ENCODE measurements at places on chromosomes 7 and 10.
A peak's percentile ranks its signal among the peaks of the same experiment; 100 is the strongest.

GRCh38 chr10:94069884-94070283 is 76.2 kb downstream of the PLCE1 start:
- DNase-seq: no peak

DNA sequence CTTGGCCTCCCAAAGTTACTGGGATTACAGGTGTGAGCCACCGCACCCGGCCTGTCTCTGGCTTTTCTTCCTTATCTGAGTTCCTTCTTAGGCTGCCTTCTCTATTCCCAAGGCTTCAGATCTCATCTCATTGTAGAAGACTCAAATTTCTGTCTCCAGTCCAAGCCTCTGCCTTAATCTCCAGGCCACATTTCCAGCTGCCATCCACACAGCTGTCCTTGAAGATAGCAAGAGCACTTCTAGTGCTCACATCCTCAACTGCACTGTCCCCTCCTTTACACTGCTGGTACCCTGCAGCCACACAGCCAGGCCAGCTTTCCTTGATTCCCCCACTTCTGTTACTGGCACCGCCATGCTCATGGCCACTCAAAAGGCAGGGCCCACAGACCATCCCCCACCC is 35.6 kb downstream of the POLL start:
- DNase-seq: no peak

- no peak for DNase-seq
Observed at GRCh38 chr7:94174956-94175355, 170.8 kb upstream of the BET1 start.

DNA sequence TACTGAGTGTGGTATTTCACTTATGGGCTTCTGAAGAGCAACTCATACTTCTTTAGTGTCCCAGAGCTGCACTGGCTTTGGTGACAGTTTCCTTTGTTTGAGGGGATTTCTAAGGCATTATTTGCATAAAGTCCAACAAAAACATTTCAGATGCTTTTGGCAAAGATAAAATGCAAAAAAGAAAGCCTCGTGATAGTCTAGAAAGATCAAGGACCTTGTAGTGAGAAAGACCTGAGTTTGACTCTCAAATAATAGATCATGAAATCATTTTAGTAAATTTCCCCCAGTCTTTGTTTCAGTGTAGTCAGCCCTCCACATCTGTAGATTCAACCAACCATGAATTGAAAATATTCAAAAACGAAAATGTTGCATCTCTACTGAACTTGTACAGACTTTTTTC is 107.4 kb downstream of the EEPD1 start:
- no peak for DNase-seq

DNA sequence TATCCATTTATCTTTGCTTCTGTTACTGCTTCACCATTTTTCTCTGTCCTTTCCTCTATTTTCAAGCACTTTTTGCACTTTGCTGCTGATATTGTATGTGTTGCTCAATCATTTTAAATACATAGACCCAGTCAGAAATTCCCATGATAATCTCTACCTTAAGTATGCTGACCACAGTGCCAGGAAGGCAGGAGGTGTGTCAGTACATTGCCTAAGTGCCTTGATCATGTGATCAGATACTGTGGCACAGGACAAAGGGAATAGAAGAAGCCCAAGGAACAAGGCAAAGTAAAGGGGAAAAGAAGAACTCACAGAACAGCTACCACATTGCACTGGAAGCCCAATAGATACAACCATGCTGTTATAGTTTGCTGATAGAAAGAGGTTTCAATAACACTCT is 53.7 kb upstream of the CD36 start:
- no peak for DNase-seq

DNA sequence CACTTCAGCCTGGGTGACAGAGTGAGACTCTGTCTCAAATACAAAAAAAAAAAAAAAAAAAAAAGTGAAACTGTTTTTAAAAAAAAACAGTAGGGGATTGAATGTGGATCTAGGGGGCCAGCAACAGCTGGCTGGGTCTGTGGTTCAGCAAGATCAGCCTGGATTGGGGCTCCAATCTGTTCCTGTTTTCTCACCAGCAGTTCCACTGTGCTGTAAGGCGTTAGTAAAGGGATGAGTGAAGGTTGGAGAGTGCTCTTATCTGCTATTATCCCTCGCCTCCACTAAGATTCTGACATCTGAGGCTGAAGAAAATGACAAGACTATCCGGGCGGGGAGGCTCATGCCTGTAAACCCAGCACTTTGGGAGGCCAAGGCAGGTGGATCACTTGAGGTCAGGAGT is 41.6 kb upstream of the GTF2IRD1 start:
- no peak for DNase-seq

DNA sequence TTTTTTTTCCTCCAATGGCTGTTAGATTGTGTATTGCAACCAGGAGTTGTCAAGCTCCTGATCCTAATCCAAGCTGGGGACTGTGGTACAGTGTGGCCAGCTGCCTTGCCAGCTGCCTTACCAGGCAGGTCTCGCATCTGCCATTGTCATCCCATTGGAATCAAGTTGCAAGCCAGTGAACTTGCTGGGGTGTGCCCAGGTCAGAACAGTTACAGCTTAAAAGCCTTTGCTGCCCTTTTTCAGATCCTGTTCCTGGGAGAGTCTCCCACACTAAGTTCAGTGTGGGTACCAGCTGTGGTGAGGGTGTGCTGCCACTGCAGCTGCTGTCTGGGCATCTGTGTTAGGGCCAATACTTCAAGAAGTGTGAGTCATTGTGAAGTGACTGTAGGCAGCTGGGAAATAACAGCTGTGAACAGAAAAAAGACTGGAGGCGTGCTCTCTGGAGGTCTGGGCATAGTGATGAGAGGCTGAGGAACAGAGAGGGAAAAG is 72.8 kb downstream of the CCNY start:
- DNase-seq: no peak

DNA sequence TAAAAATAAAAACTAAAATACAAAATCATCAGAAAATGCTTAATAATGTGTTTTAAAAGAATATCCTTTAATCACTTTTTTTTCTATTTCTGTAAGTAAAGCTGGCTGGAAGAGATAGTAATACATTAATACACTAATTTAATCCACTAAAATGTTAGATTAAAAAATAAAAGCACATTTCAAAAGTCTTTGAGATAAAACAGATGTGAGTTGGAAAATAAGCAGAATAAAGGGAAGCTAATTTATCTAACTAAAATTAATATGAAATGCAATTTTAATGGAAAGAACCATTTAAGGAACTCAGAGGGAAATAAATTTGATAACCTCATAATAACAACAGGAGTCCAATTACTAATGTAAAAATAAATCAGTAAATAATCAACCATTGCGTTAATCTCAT is 774.8 kb upstream of the MBL2 start:
- DNase-seq: no peak

DNA sequence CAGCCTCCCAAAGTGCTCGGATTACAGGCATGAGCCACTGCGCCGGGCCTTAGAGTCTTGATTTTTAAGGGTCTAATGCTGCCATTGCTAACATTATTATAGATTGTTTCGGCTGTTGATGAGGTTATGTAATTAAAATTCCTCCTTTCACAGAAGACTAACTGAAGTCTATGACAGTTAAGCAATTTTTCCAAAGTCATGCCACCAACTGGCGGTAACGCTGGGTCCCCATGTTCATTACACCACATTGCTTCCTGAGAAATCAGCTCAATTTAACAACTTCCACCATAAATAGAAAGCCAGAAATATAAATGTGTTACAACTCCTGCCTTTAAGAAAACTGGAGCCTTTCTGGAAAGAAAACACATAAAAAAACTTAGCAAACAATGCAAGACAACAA is 3.5 kb downstream of the ERLIN1 start:
- no peak for DNase-seq

DNA sequence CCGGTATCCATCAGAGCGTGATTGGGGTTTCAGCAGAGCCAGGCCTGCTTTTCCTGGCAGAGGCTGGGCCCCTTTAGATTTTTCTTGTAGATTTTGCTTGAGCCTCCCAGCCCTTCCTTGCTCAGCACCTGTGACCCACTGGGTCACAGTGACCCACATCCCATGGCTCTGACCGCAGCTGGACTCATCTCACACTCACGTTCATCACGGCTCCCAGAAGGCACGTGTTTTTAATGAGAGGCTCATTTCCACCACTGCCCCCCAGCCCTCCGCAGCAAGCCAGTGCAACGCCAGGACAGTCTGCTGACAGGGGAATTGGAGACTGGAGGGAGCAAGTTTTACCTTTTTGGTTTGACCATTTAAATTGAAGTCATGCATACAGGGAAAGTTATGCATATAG is 155.7 kb downstream of the CUX1 start:
- no peak for DNase-seq

DNA sequence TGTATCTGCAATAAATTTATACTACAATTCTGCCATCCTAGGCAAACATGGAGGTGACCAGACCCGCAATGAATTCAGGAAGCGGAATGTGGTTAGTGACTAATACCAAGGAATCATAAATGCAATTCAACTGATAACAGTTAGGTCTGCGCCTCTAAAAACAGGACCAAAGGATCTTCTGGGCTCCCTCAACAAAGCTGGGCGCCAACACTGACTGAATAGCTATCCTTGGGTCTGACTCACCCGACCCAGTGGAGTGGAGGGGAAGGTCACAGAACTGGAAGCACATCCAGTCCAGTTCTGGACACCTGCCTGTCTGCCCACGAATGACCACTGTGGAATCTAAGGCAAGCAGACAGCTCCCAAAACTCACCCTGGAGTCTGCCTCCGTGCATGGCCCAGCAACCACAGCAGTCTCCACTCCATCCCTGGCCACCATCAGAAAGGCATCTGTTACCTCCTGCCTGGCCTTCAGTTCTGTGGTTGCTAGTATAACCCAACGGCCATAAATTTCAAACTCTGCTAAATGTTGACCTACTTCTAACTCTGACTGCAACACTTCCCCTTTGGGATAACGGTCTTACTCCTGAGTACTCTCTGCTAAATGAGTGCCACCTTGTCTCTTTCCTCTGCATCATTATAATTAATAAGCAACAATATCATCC is 43.0 kb upstream of the DLX6 start:
- DNase-seq: no peak

DNA sequence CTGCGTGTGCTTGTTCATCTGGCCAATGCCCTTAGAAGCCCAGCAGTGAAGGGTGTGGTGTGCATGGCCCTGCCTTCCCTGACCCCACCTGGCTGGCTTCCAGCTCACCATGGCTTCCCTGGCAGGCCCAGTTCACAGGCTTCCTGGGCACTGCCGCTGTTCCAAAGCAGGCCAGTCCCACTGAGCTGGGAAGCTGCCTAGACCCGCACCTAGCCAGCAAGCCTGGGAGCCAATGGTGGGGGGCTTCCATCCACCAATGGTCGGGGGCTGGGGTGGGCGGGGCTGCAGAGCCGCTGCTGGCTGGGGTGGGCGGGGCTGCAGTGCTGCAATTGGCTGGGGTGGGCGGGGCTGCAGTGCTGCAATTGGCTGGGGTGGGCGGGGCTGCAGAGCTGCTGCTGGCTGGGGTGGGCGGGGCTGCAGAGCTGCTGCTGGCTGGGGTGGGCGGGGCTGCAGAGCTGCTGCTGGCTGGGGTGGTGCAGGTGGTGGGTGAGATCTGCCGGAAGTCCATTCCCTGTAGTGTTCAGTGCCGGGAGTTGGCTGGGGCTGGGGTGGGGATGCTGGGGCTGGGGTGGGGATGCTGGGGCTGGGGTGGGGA is 12.4 kb downstream of the CALY start:
- DNase-seq: peak; percentile 77

GRCh38 chr7:28017372-28017771 is 163.2 kb downstream of the JAZF1 start:
- no peak for DNase-seq

- DNase-seq: no peak
Observed at GRCh38 chr7:118311121-118311836, 86.8 kb downstream of the ANKRD7 start.

DNA sequence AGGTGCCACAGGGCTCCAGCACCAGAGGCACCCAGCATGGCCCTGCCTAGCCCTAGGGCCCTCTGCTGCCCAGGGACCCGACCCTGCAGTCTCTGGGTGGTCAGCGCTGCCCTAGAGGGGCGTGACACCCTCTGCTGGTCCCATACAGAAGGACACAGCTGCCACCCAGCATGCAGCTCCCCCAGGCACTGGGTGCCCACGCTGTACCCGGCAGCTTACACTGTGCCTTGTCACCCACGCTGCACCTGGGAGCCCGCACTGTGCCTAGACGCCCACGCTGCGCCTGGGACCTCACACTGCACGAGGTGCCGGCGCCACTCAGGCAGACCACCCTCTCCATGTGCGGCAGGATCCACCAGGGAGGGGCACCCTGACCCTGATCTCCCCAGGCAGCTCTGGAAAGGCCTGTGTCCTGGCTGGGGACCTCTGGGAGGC is 55.2 kb downstream of the PWWP2B start:
- no peak for DNase-seq

DNA sequence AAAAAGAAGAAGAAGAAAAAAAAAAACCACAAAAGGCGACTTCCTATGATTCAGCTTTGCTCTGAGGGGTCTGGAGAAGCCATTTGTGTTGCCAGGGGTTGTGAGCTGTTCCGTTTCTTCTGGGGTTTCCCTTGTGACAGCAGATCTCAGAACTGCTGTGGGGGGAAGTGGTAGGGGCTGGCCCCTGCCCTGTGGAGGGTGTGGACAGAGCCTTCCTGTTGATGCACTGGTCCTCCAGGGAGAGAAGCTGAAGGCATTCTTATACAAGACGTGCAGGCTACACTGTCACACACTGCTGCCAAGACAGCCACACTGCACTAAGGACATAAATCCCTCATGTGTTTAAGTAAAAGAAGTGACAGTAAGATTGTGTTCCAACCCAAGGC is 17.3 kb upstream of the CSGALNACT2 start:
- no peak for DNase-seq

DNA sequence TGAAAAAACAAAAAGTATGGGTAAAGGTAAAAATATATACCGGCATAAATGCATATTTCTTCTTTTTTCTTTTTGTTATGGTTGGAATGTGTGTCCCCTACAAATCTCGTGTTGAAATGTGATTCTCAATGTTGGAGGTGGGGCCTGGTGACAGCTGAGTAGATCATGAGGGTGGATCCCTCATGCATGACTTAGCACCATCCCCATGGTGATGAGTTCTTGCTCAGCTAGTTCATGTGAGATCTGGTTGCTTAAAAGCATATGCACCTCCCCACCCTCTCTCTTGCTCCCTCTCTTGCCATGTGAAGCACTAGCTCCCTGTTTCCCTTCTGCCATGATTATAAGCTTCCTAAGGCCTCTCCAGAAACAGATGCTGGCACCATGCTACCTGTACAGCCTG is 93.3 kb downstream of the HYCC1 start:
- no peak for DNase-seq

- DNase-seq: no peak
Observed at GRCh38 chr7:110531186-110531585, 559.7 kb upstream of the LRRN3 start.

- no peak for DNase-seq
Observed at GRCh38 chr7:134662871-134663205, 16.2 kb downstream of the BPGM start.

GRCh38 chr7:24911213-24911603 is 68.8 kb downstream of the OSBPL3 start:
- no peak for DNase-seq

DNA sequence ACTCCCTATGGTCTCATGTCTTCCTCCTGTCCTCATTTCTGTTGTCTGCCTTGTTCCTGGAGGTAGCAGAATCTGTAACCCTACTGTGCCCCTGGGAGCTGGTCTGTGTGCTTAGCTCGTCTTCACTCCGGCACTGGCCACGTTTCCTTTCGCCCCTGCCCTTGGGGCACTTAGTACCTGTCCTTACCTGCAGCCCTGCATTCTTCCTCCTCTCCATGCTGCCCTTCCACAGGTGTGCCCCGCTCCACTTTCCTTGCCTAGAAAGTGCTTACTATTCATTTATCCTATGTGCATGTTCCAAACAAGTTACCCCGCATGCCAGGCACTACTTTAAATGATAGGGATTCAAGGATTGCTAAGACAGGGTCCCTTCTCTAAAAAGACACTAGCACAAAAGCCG is 199.9 kb upstream of the ZMIZ1 start:
- no peak for DNase-seq

Measured in NCI-H1436 treated with DMSO at 0.1 percent for 48 hours (cell line).